ENCODE measurements at places on chromosomes 12 and 14. TPM values are rescaled to one million over a fixed set of nuclear protein-coding genes. Genes with fewer than 3 reads are reported as not detected.

Gene CHGA
- total RNA-seq: not detected

GRCh38 chr14:45261209-45261608, 8.2 kb upstream of the MIS18BP1 start:
- no peak for DNase-seq

Gene LTBR
- total RNA-seq: 3.7 TPM

Gene RNU4-1
- 768 TPM for total RNA-seq

DNA sequence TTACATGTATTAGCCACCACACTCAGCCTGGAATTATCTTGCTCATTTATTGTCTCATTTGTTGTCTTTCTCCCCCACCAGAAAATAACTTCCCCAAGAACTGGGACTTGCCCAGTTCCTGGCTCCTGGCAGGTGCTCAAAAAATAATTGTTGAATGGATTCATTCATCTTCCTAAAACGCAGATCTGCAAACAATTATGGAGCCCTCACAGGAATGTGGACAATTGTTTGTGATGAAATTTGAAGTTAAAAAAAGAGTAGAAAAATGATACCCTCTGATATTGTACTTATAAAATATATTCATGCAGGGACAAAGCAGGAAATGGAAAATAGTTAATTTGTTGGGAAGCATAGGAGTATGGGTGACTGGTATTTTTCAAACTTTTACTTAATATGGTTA, 60.7 kb upstream of the MAP1LC3B2 start:
- no peak for DNase-seq

All from natural killer cell (primary cell).